Right lobe of liver (tissue), 6 donors: ENCODE measurements at places on chromosomes 2 and 18. TPM values are rescaled to one million over a fixed set of nuclear protein-coding genes. Genes with fewer than 3 reads are reported as not detected.

GRCh38 chr2:42495611-42496010 lies 1.8 kb upstream of the KCNG3 start:
- peaks cover 8% of the 10 kb centered on the region for H3K27me3 ChIP-seq
- H3K27ac ChIP-seq: no peak overlapping the region
- DNase-seq: no peak

COLEC11 gene
- total RNA-seq: 58.6 TPM

GPAT2 gene
- total RNA-seq: not detected

SPDYA gene
- total RNA-seq: not detected

RAB6C gene
- not detected for total RNA-seq

DNA sequence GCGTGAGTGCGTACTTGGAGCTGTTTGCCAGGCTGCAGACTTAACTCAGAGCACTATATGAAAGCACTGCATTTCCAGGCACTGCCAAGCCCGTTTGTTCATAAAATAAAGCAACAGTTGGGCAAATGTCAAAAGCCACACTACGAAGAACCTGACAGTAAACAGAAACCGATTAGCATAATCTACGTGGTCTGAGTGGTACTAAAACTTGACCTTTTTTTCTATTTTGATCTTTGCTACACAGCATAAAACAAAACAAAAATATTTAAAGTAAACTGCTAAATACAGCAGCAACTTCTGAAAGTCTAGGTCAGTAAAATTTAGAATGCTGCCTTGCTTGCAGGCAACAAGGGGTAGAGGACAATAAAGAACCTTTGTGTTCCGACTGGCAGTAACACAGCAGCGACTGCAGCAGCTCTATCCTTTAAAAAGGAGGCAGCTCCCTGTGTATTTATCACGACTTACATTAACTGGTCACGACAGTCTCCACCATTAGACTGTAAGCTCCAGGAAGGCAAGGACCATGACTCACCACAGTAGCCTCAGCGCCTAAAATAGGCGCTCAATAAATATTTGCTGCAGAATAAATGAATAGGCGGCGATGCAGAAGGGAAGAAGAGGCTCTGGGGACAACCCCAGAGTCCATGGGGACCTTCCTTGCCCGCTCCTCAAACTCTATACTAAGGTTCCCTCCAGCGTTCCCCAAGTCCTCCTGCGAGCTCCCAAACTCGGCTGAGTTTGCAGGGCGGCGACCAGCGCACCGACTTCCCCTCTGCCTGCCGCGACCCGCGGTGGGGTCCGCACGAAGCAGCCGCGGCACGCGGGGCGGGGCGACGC lies 902 bp downstream of the SS18 start:
- peak overlapping the region; percentile 94 for H3K4me3 ChIP-seq
- H3K4me1 ChIP-seq: peaks cover 6% of the 10 kb centered on the region
- DNase-seq: no peak
- H3K27ac ChIP-seq: peak overlapping the region; percentile 78
- H3K36me3 ChIP-seq: peaks cover 14% of the 10 kb centered on the region

TMEM247 gene
- not detected for total RNA-seq

DNA sequence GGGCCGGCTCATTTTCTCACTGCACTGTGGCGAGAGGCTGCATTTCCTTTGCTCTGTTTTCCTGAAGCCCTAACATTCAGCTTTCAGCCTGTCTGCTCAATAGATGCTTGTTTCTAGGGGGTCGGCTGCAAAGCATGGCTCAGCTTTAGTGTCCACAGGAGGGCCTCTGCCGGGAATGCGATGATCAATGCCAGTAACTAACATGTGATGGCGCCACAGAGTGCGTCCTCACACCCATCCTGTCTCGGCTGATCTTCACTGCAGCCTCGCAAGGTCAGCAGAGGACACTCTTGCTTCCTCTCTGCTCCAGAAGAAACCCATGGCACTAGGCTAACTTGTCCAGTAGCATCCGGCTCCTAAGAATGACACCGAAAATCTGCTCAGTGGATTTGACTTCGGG lies 156.4 kb upstream of the PXDN start:
- H3K27me3 ChIP-seq: no peaks in the 10 kb centered on the region
- H3K36me3 ChIP-seq: no peaks in the 10 kb centered on the region
- H3K4me1 ChIP-seq: no peaks in the 10 kb centered on the region
- no peak overlapping the region for H3K4me3 ChIP-seq
- H3K27ac ChIP-seq: no peak overlapping the region

GRCh38 chr2:9212661-9213411 lies 6.2 kb downstream of the ASAP2 start:
- H3K4me1 ChIP-seq: no peaks in the 10 kb centered on the region

- no peak overlapping the region for H3K4me3 ChIP-seq
- no peaks in the 10 kb centered on the region for H3K36me3 ChIP-seq
- no peaks in the 10 kb centered on the region for H3K4me1 ChIP-seq
- no peak for DNase-seq
- H3K27me3 ChIP-seq: no peaks in the 10 kb centered on the region
Measured at GRCh38 chr2:156982615-156983014, 274.9 kb upstream of the GALNT5 start.

RMDN2 gene
- total RNA-seq: 18.5 TPM

GRCh38 chr2:168096158-168096557 lies 151.2 kb downstream of the STK39 start:
- H3K4me1 ChIP-seq: no peaks in the 10 kb centered on the region
- H3K27ac ChIP-seq: no peak overlapping the region
- no peak for DNase-seq
- H3K27me3 ChIP-seq: no peaks in the 10 kb centered on the region
- no peak overlapping the region for H3K4me3 ChIP-seq

DNA sequence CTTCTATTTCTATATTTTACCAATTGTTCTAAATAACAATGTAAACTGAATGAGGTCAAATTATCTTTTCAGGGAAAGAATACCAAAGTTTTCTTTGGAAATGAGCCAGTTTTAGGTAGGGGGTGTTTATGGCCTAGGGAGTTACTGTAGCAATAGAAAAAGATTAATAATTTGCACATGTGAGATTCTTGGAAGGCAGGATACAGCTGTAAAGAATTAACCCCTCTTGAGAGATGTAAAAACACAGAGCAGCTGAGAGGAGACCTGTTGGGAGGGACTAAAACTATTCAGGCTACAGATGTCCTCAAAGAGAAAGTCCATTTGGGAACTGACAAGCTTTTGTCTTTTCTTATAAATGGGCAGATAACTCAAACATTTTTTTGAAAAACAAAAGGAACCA lies 182.2 kb downstream of the FIGN start:
- no peaks in the 10 kb centered on the region for H3K4me1 ChIP-seq
- H3K27ac ChIP-seq: no peak overlapping the region
- no peak for DNase-seq
- no peaks in the 10 kb centered on the region for H3K36me3 ChIP-seq

- H3K4me3 ChIP-seq: no peak overlapping the region
- H3K27me3 ChIP-seq: no peaks in the 10 kb centered on the region
- no peak overlapping the region for H3K27ac ChIP-seq
- no peaks in the 10 kb centered on the region for H3K36me3 ChIP-seq
- no peaks in the 10 kb centered on the region for H3K4me1 ChIP-seq
Measured at GRCh38 chr2:191916826-191917225, 69.9 kb upstream of the CAVIN2 start.

- no peak overlapping the region for H3K27ac ChIP-seq
- no peaks in the 10 kb centered on the region for H3K27me3 ChIP-seq
- no peak overlapping the region for H3K4me3 ChIP-seq
- no peaks in the 10 kb centered on the region for H3K4me1 ChIP-seq
Measured at GRCh38 chr2:157192445-157193423, 64.8 kb upstream of the GALNT5 start.

DNA sequence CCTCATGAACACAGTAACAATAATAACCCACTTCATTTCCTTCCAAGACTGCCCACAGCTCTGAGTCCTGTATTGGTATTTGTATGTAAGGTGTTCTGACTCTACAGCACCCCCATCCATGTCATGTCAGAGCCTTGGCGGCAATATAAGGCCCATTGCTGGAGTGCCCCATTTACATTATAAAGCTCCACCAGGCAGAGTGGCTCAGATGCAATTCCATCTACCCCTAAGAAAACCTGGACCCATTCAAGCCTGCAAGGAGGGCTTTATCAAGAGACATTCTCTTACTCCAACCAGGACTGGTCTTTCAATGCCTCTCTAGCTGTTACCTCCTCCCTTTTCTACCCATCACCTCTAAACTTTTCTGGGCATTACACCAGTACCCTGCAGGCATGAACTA lies 101.6 kb downstream of the ANTXR1 start:
- no peaks in the 10 kb centered on the region for H3K36me3 ChIP-seq
- H3K4me3 ChIP-seq: no peak overlapping the region
- no peaks in the 10 kb centered on the region for H3K27me3 ChIP-seq
- no peaks in the 10 kb centered on the region for H3K4me1 ChIP-seq

DNA sequence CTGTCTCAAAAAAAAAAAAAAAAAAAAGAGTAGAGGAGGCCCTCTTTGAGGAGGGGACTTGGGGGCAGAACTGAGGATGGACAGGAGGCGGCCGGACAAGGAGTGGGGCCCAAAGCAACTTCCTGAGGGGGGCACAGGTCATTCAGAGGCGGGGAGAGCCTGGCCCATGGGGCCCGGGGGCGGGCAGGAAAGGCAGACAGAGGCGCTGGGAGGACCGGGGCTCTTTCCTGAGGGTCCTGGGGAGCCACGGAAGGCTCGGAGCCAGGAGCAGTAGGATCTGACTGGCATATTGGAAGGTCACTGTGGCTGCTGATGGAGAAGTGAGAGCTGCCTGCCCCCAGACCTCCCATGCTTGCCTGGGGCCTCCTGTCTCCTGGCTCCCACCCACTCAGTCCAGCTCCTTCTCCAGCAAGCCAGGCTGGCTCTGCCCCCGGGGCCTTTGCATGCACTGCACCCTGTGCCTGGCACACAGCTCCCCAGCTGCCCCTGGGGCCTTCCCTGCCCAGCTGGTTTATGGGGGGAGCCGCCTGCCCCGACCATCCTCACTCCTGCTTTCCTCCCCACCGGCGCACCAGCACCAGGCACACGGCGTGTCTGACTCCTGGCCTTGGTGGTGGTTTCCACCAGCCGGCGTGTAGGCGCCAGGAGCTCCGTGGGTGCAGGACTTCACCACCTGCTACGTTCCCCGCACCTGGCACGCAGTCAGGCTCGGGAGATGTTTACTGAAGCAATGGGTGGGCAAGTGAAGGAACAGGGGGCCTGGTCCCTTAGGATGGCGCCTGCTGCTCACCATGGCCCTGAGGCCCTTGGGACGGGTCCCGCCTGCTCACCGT lies 5.6 kb downstream of the ESPNL start:
- DNase-seq: peak; percentile 41
- no peaks in the 10 kb centered on the region for H3K4me1 ChIP-seq
- no peaks in the 10 kb centered on the region for H3K27me3 ChIP-seq
- no peak overlapping the region for H3K4me3 ChIP-seq

GRCh38 chr18:58416014-58416703 lies 212.7 kb downstream of the ALPK2 start:
- no peak for DNase-seq
- no peak overlapping the region for H3K4me3 ChIP-seq
- peaks cover 3% of the 10 kb centered on the region for H3K4me1 ChIP-seq
- H3K27ac ChIP-seq: peak overlapping the region; percentile 98
- no peaks in the 10 kb centered on the region for H3K27me3 ChIP-seq
